ENCODE measurements at places on chromosomes 3 and 15.

DNA sequence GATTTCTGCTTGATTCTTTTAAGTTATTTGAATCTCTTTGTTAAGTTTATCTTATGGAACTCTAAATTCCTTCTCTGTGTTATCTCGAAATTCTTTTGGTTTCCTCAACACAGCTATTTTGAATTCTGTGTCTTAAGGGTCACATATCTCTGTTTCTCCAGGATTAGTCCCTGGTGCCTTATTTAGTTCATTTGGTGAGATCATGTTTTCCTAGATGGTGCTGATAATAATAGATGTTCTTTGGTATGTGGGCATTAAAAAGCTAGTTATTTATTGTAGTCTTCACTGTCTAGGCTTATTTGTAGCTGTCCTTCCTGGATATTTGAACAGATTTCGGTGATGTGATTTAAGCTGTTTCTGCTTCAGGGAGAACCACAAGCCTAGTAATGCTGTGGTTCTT, 615.6 kb upstream of the NECTIN3 start:
- DNase-seq = no peak

- no peak for DNase-seq
Observed at GRCh38 chr3:128415773-128416577, 50.7 kb downstream of the DNAJB8 start.

DNA sequence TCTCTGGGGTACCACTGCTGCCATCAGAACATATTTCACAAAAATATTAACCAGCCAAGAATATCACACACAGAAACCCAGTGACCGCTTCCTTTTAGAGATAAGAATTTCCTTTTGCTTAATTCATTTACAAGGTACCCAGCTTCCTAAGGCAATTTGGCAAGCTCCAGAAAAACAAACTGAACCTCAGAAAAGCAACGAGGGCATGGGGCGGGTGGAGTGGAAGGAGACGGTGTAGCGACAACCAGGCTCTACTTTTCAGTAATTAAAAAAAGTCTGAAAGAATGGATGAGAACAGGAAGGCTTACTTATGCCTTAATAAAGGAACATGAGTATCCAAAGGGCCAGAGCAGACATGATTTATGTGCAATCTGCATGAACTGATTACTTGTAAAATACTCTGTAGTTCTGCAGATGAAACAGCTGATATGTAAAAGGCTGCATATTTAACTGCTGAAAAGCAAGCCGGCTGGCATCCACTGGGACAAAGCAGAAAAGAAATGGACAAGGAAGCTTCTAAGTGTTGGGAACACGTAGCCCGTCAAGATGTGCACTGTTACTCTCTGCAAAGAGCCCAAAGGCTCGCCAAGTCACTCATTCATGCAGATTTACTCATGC, 18.6 kb downstream of the RFTN1 start:
- DNase-seq = no peak

DNA sequence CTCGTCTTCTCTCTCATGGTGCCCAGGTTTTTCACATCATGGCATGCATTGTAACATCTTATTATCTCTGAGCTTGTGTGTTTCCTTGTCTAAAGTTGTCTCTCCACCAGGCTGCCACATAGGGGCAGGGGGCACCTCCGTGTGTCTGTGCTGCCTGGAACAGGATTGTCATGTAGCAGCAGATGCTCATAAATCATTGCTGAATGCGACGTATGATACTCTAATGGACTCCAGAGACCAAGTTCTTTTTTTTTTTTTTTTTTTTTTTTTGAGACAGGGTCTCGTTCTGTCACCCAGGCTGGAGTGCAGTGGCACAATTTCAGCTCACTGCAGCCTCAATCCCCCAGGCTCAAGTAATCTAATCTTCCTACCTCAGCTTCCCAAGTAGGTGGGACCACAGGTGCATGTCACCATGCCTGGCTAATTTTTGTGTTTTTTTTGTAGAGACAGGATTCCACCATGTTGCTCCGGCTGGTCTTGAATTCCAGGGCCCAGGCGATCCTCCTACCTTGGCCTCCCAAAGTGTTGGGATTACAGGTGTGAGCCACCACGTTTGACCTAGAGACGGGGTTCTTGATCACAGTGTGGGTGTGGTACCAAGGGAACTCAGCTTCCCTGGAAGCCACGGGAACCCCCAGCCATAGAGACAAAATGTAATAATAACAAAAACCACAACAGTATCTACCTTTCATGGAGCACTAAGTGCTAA, 4.7 kb upstream of the DNASE1L3 start:
- no peak for DNase-seq

GRCh38 chr15:81939604-81940440, 106.0 kb downstream of the MEX3B start:
- peak; percentile 16 for DNase-seq

- peak; percentile 46 for DNase-seq
Observed at GRCh38 chr3:50542177-50543034, 25.1 kb downstream of the C3orf18 start.

DNA sequence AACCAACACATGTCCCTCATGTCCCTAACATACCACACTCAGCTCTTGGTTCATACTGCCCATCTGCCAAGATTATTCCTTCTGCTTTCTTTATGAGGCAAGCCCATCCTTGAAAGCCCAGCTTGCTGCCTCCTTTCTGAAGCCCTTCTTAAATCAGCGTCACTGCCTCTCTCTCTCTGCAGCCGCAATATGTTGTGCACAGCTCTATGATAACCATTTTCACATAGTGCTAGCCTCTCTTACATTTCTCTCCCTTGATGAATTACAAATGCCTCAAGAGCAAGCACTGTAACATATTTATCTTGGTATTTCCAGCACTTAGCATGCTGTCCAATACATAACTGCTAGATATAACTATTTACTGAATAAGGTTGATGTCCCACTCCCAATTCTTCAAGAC, 86.5 kb downstream of the TNIK start:
- DNase-seq = no peak

DNA sequence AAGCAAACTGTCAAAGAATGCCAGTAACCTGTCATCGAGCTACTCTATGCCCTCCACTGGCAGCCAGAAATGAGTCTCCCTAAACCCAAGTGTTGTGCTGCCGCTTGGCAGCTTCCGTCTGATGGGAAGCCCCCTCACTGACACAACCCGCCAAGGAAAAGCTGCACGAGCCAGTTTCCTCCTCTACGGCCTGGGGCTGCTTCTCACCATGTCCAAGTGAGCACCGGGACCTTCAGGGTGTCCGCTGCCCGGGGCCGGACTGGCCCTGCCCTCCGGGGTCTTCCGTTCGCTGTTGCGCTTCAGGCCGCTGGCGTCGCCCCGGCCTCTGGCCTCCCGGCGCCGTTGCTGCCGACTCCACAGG, 490 bp downstream of the TOMM70 start:
- DNase-seq = no peak

Data from AG10803 (cell line).